ENCODE measurements at places on chromosomes 7 and 10.

- DNase-seq = no peak
These were observed 32.2 kb downstream of the DNAJB12 start for GRCh38 chr10:72322280-72323058.

- DNase-seq = no peak
These were observed 152.3 kb downstream of the MAD1L1 start for GRCh38 chr7:2080477-2080876.

DNA sequence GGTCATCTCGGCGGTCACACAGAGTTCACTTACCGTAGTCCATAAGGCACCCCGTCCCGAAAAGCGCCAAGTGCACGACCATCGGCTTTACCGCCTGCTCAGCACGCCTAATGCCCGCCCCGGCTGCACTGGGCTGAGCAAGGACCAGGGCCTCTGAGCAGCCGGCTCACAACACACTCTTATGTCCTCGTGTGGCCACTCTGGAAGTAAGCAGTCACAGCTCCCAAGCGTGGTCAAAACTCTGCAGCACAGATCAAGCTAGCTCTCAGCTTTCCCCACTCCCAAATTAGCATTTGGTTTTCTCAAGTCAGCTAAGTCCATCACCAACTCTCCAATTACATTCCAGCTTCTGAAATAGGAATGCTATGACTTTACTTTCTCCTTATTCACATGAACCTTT, 57.7 kb downstream of the MAD1L1 start:
- no peak for DNase-seq

GRCh38 chr10:47323636-47324296, 1.5 kb downstream of the GDF2 start:
- DNase-seq = no peak

DNA sequence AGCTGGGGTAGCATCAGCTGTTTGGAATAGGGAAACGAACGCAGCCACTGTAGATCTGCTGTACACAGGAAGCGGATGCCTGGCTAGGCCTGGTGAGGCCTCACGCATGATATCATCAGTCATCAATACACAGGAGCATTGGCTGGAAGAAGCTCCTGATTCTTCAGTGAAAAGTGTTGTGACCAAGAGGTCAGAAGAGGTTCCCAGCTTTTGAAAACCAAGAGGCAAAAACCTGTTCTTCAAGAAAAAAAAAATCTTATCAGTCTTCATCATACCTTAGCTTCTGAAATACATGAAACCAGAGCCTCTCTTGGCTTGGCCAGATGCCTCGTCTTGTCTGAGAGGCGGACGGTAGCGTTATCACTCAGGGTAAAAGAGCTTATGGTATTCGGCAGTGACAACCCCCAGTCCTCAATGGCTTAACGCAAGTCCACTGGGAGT, 139.3 kb upstream of the TCF7L2 start:
- DNase-seq = no peak

DNA sequence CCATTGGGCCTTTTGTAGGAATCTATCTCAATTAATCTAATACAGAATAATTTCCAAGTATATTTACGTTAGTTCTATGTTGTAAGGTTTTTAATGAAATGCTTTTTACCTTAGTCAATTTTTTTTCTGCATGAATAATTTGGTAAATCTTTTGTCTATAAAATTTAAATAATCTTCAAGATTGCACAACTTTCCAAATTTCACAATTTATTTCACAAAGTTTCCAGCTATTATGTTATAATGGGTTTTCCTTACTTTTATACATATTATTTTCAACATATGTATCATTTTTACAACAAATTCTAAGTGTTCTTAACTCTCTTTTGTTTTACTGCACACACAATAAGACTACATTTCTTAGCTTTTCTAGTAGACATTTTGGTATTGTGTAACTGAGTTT, 470.7 kb downstream of the ETV1 start:
- DNase-seq = no peak

- DNase-seq = no peak
These were observed 366.1 kb downstream of the EXOC4 start for GRCh38 chr7:133618970-133619369.

- DNase-seq = no peak
These were observed 456.2 kb upstream of the NRP1 start for GRCh38 chr10:33790521-33791271.

DNA sequence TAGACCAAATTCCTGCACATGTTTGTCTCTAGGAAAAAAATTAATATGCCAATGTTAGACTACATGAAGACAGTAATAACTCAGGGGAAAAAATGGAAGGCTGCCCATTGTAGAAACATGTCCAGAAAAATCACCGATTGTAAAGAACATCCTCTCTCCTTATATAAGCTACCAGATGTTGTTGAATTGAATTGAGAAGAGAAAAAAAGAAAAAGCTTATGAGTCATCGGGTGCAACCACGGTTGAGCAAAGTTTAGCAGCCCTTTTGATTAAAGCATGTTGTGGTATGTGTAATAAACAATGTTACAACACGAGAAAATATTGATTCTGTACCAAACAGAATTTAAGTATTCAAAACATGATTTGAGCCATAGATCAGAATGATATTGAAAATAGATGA, 102.3 kb upstream of the ARHGAP21 start:
- DNase-seq = no peak

- peak; percentile 77 for DNase-seq
These were observed 228.8 kb upstream of the KIAA1217 start for GRCh38 chr10:23980094-23980493.

DNA sequence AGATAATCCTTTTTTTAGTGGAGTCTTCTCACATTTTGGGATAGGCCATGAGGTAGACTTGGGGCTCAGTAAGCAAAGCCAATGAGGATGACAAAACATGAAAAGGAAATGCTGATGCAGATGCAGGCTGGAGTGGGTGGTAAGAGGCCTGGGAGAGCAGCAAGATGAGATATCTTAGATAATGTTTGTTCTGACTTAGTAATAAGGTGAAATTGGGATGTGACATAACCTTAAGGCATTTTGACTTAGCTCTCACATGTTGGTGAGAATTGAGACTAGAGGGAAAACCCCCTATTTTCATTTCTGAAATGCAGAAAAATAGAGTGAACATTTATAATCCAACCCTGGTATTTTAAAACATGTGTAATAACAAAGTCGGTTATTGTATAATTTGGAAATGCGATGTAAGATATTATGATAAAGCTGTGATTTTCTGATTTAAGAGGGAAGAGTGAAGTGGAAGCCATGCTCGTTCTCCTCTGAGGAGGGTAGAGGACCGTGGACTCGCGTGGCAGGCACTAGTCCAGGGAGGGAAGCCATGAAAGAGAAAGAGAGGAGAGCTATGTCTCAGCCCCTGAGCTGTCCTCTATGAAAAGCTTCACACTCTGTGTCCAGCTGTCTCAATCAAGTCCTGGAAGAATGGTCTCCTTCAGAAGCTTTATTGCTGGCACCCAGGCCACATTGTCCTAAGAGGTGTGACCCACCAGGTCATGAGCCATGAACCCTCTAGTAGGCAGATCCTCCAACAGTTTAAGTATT, 57.3 kb downstream of the ST7 start:
- no peak for DNase-seq

GRCh38 chr7:157477550-157478212, 140.9 kb downstream of the DNAJB6 start:
- no peak for DNase-seq

- DNase-seq = no peak
These were observed 49.1 kb downstream of the PLCE1 start for GRCh38 chr10:94042834-94043175.

- no peak for DNase-seq
These were observed 972 bp downstream of the PHYH start for GRCh38 chr10:13298748-13299436.

DNA sequence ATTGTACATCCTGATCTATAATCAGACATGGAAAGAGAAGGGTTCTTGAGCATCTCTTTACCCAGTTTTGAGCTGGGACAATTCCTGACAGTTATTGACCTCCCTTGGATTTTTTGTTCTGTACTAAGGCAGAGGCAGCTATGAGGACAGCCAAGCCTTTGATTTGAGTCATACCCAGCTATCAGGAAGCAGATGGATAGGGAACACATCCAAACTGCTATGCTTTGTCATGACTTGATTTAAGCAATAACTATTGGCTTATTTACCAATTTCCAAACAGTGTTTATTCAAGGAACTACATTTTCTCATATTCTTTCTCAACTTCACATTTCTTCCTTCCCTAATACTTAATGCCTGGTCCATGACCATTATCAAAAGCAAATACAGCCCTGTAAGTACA, 396.4 kb upstream of the STEAP1 start:
- DNase-seq = no peak

DNA sequence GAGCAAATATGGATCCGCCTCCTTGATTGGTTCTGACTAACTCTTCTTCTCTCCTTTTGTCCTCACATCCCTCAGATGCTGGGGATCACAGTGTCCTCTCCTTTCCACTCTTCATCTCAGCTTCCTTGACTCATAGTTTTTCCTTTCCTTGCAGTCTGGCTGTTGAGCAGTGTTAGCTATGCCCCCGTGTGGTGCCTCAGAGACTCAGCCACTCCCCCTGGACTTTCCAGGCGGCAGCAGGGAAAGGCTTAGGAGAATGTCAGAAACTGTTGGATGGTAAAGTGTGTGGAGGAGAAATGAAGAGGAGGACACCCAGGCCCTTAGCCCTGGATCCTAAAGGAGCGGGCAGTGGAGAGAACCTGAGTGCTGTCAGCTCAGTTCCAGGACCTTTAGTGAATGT, 267.5 kb downstream of the CELF2 start:
- no peak for DNase-seq

DNA sequence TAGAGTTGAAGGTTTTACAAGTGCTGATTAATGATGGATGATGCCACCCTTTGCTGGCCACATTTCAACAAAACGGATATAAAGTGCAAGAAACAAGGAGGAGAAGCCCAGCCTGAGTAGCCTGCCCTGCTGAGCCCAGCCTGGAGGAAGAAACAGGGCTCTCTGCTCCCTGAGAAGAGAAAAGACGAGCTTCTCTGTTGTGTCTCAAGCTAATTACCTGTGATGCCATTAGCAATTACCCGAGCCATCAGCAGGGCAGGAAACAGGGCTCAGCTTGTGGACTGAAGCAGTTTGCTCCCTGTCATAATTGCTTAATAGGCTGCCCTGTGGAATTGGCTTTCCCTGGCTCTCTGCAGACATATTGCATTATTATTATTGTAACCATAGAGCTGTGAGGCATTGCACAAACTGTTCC, 709.3 kb upstream of the AUTS2 start:
- DNase-seq = no peak

- no peak for DNase-seq
These were observed 146.0 kb upstream of the ADO start for GRCh38 chr10:62658516-62658915.

DNA sequence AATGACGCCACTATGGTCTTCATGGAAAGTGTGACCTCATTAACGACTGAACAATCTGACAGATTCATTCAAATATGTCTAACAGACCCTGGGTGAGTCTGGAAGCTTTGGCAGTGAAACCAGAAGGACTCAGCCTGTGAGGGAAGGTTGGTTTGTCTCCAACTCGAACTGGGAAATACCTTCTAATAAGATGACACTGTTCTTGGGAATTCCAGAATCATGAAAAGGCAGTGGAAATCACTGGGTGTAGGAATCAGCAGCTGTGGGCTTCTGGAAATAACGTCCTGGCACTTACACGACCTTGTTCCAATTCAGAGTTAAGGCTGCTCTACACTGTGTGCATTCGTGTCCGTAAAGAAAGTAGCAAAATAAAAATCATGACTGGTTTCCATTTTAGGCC, 75.1 kb downstream of the DGKI start:
- DNase-seq = no peak

GRCh38 chr7:29122081-29122480, 24.3 kb downstream of the CPVL start:
- no peak for DNase-seq

DNA sequence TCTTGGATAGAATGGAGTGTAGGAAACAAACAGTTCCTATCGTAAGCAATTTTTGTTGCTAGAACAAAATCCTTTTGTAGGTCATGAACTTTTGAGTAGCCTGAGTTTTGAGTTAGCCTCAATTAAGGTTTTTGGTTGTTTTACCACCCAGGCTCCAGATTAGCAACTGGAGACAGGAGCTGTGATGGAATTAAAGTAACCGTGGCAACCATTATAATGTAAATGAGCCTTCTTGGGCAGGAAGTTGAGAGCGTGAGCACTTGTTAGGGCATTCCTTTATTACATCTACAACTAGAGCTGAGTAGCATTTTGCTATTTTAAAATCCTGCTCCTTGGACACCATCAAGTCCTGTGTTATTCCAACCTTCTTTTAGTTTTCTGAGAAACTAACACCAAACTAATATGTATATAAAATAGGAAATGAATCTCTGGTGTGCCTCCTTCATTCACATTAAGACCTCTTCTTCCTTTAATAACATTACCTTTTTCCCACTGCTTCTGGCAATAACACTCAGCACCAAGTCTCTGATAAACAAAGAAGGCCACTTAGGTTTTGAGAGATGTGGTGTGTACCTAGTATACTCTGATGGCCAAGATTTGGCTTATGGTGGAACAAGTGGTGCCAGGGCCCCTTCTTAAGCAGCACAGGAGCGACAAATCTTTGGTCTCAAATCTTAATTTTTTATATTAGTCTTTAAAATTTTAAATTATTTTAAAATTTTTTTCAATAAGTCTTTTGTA, 34.0 kb downstream of the AHCYL2 start:
- DNase-seq = no peak

- no peak for DNase-seq
These were observed 60.4 kb upstream of the CDK1 start for GRCh38 chr10:60717852-60718251.

GRCh38 chr10:82027711-82028110, 152.7 kb downstream of the NRG3 start:
- no peak for DNase-seq

DNA sequence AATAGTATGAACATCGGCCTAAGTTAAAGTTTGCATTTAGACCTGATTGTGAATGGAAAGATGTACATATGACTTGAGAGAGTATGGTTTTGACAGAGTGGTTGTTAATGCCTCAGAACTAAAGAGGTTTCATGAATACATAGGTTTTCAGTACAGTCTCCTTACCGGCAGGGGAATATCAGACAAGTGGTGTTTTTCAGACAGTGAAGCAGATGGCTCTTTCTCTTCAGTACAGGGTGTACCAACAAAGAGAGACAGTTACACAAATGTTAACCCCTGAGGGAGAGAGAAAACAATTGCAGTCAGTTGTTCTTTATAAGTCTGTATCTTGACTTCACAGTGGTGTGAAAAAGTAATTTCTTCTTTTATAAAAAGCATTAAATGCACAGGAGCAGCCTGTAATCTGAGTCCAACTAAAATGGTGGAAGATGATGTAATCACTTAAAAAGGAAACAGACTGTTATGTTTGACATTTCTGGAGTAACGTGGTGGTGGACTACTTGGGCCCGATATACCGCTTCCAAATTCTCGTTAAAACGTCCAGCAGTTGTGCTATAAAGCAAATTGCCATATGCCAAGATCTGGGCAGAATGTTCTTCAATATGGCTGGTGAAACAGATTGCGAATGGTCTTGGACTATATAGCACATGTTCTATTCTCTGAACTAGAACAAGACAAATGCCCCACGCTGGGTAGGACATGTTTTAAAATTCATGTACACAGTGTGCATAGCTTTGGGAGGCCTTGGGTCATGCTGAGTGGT, 69.2 kb downstream of the SDK1 start:
- peak; percentile 42 for DNase-seq

Data from NCI-H2029 (cell line).